ENCODE measurements at places on chromosomes 7 and 10.

DNA sequence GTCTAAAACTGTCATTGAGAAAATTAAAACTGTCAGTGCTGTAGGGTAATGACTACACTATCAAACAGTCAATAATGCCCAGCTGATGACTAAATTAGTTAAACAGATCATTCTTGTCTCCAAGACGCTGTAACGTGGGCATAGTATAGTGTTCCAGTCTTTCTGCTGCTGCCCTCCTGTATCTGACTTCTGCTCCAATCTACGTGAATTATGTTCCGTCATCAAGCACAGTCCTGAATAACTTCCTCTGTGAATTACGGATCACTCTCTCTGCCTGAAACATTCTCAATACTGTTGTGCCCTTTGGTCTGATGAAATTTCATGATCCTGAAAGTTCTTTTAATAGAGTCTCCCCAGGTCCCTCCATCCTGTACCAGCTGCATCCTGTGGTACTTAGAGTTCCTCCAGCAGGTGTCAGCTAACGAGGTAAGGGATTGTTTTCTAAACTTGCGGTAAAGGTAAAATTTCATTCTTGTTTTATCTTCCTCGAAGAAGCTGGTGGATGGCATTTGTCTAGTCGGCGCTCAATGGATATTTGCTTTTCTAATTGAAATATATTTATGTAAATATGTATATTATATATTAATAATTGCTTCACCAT is 393.5 kb upstream of the ADARB2 start:
- no peak for DNase-seq

DNA sequence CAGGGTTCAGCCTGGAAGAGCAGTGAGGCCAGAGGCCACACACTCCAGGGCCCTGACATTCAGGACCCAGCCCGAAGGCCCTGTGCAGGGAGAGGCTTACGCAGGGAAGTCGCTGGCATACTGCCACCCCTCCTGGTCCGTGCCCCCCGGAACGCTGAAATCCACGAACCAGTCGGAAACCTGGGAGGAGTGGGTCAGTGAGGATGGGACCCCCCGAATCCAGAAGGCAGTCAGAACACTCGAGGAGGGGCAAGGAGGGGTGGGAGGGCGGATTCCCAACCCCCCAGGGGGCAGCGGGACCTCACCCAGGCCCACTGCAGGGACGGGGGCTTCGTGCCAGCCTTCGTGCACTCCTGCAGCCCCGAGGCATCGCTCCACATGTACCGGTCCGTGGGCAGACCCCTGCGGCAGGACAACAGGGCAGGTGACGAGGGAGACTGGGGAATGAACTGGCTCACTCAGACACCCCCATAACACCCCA is 13.5 kb downstream of the BHLHA15 start:
- no peak for DNase-seq

GRCh38 chr7:55475855-55476803 is 96.2 kb downstream of the VOPP1 start:
- DNase-seq: no peak

GRCh38 chr10:58436071-58436470 is 50.9 kb downstream of the TFAM start:
- DNase-seq: no peak

DNA sequence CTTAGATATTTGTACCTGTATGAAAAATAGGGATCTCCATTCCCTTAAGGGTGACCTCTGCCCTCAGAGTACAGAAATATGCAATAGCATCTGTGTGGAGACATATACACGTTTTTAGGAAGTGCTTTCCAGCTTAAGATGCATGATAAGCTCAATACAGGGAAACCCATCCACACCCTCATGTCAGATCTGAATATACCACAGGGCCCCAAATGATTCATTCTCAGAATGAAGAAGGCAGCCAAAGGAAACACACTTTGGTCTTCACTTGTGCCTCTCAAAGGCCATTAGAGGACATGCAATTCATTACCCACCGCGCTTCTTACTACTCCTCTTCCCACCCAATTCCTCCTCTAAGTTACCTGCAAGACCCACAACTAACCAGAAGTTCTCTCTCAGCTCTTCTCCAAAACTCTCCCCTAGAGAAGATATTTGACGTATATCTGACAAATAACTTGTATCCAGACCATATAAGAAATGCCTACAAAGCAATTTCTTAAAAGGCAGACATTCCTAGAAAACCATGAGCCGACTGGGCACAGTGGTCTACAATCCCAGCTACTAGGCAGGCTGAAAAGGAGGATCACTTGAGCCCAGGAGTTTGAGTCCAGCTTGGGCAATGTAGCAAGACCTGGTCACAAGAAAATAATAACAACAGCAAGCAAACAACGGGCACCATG is 103.0 kb downstream of the OAT start:
- no peak for DNase-seq

- DNase-seq: no peak
Observed at GRCh38 chr10:58775960-58776567, 263.4 kb downstream of the BICC1 start.

- no peak for DNase-seq
Observed at GRCh38 chr10:90306187-90306586, 551.7 kb downstream of the HTR7 start.

DNA sequence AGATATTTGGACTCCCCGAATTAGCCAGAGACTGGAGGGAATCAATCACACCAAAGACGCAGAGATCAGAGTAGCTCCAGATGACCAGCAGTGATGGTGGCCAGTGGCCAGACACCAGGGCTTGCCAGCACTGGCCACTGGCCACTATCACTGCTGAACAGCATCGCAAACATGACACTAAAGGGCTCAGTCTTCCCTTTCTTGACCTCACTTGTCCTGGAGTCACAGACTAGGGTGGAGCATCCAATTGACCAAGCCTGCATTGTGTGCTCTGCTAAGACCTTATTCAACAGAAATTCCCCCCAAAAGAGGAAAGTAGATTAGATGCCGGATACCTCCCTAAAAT is 234.7 kb downstream of the CREB5 start:
- no peak for DNase-seq

DNA sequence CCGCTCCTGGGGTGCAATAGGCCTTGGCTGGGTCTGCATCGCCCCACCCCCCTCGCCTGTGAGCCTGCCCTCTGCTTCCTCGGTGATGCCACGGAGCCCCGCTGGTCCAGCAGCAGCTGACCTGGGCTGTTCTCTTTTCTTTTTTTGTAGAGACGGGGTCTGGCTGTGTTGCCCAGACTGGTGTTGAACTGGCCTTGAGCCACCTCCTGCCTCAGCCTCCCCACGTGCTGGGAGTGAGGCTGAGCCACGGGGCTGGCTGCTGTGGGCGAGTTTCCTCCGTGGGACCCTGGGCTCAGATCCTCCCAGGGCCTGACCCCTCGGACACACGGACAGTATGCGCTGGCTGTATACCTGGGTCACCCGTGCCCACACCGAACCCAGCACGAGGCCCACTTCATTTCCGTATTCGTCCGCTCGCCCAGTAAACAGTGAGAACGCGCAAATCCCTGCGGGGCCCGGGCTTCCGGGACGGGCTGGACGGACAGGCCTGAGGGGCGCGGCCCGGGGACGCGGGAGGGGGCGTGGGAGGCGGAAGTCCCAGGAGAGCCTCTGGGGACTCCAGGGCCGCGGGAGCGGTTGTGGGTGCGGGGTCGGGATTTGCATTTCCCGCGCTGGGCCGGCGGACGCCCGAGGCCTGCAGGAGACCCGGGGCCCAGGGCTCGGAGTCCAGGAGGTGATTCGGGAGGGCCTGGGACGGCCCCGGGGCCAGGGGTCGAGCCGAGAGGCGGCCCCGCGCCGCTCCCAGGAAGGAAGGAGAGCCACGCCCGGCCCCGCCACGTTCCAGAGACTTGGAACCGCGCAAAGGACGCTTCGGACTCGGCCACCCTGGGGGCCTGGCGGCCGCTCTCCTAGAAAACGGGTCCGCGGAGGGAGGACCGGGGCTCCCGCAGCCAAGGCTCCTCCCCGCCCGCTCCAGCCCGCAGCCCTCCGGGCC is 57.7 kb upstream of the DNAJB6 start:
- DNase-seq: peak; percentile 52

DNA sequence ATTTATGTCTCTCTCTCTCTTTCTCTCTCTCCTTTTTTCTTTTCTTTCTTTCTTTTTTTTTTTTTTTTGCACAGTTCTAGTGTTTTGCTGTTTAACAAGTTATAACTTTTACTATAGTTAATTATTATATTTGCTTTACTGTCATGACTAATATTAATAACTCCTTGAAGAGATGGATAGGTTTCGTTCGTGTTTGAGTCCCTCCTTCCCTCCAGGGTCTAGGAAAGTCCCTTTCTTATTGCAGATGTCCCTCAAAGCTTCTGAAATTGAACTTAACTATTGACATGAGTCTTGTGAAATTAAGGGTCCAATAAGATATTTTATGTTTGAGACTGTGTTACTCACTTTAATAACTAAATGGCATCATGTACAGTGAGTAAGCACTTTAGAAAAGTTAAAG is 131.4 kb downstream of the PLXDC2 start:
- no peak for DNase-seq

GRCh38 chr10:104449391-104449790 is 95.8 kb downstream of the CFAP58 start:
- no peak for DNase-seq

DNA sequence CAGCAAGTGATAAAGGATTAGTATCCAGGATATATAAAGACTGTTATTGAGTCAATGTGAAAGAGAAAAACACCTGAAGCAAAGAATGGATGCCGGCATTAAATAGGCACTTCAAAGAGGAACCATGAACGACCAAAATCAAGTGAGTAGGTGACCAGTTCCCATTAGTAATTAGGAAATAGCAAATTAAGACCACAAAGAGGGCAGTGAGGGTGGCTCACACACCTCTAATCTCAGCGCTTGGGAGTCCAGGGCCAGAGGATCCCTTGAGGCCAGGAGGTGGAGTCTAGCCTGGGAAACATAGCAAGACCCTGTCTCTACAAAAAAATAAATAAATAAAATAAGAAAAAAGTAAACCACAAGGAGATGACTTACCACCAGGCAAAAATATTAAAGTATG is 1.5 kb upstream of the ANTXRL start:
- no peak for DNase-seq

DNA sequence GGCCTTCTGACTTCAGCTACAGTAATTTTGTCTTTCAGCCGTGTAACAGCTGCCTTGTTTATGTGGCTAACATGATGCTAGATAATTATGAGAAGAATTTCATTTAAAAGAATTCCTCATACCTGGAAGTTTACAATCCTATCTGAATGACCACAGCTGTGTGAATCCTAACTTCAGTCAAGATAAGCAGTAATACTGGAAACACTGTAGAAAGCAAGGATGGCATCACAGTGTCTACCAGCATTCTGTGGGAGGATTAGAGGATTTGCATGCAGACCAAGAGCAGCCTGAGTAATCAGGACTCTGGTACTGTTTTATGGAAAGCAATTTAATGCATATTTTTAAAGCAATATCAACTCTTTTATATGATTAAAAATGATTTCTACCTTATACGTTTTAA is 282.4 kb downstream of the EXOC4 start:
- no peak for DNase-seq

DNA sequence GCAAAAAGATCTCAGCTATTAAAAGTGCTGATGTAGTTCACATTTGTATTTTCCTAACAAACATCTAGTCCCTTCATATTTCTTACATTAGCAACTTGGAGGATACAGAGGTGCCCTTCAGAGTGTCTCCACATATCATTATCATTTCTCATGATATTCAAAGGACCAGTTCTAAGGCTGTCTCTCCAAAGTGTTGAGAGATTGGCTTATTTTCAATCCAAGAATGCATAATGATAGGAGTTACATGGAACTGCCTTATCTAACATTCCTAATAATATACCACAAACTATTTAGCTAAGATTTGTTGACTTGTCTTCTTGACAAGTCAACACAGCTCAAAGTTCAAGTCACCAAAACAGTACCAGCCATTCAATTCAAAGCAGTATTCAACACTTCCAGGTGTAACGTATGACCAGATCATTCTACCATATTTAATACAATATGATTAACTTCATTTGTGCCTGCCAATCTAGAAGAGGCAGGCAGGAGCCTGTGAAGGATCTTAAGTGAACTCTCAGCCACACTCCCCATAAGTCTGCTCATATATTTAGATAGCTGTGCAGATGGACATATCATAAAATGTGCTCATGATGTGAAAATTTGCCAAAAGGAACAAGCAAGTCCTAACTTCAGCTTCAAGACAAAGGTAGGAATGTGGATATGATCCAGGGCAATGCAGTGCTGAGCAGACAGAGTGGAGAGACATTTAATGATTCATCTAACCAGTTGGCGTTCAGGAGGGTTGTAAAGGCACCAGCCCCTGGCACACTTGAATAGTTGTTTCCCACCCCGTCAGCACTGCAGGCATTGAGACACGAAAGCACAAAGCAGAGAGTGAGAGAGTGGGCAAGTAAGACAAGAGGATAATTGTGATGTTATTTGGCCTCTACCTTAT is 108.3 kb downstream of the MTERF1 start:
- no peak for DNase-seq

GRCh38 chr7:29019896-29020295 is 61.8 kb upstream of the TRIL start:
- DNase-seq: no peak

GRCh38 chr7:25059576-25059975 is 65.5 kb downstream of the CYCS start:
- DNase-seq: no peak

DNA sequence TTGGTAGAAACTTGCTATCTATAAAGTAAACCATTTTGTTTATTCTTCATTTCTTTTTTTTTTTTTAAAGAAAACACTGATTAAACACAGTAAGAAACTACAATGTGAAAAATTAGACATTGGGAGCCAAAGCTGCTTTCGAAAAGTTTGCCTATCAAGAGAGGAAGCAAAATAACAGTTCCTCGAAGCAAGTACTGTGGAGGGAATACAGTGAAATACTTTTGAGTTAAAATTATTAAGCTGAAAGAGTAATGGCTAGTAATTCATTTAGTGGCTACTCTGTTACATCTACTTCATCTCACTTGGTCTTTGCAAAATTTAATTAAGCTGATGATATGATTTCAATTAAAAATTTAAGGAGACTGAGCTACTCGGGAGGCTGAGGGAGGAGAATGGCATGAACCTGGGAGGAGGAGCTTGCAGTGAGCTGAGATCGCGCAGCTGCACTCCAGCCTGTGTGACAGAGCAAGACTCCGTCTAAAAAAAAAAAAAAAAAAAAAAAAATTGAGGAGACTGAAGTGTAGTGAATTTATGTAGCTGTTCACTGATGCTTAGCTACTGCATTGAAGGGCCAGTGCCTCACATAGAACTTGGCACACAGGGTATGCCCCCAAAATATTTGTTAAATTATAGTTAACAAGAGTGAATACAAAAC is 982.1 kb upstream of the MBL2 start:
- no peak for DNase-seq

DNA sequence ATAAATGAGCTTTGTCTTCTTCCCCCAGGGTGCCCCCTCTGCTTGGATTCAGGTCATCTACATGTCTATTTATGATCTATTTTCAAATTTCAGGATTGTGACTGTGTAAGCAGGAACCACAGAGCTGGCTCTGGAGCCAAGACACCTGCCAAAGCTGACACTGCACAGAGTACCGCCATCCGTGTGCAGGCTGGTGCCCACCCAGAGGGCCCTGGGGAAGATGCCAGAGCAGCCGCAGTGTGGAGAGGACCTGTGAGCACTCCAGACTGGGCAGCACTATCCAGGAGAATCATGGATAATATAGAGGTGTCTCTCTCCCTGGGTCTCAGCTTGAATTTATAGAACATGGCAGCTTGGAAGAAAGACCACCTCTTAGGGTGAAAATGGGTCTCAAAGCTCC is 577.5 kb downstream of the GRID1 start:
- DNase-seq: no peak
